ENCODE measurements at places on chromosomes 6 and 20. TPM values are rescaled to one million over a fixed set of nuclear protein-coding genes. Genes with fewer than 3 reads are reported as not detected.

Gene SLC39A7
- total RNA-seq: 58.3 TPM

Gene CFB
- 3.5 TPM for total RNA-seq

Gene SLC22A2
- not detected for total RNA-seq

Gene AURKA
- total RNA-seq: 110 TPM

Gene SYCP2L
- total RNA-seq: 0.14 TPM

Gene PRPH2
- 0.14 TPM for total RNA-seq

Gene CRIP3
- 0.82 TPM for total RNA-seq

Gene MAS1
- total RNA-seq: not detected

Gene MAP3K7
- 25.3 TPM for total RNA-seq

Gene BANF2
- not detected for total RNA-seq

Gene SLC17A1
- 0.29 TPM for total RNA-seq

Gene SMOC2
- total RNA-seq: not detected

Gene PTPRT
- total RNA-seq: not detected

Gene PLEKHG1
- 25.0 TPM for total RNA-seq

Gene SYCP2
- total RNA-seq: 11.9 TPM

Gene CCN6
- total RNA-seq: 0.25 TPM

Gene FAM83C
- total RNA-seq: not detected

GRCh38 chr6:166775180-166775922 is 148.3 kb upstream of the RPS6KA2 start:
- no peak overlapping the region for H3K4me3 ChIP-seq
- H3K27me3 ChIP-seq: peaks cover 18% of the 10 kb centered on the region
- no peak overlapping the region for H3K27ac ChIP-seq

- H3K27me3 ChIP-seq: peaks cover 20% of the 10 kb centered on the region
- peaks cover 13% of the 10 kb centered on the region for H3K4me1 ChIP-seq
- no peak for DNase-seq
- H3K27ac ChIP-seq: no peak overlapping the region
- no peak overlapping the region for H3K4me3 ChIP-seq
Measured at GRCh38 chr6:146891615-146892265, 293.0 kb downstream of the ADGB start.

- H3K27me3 ChIP-seq: peaks cover 45% of the 10 kb centered on the region
- H3K36me3 ChIP-seq: no peaks in the 10 kb centered on the region
- peak; percentile 10 for DNase-seq
- no peak overlapping the region for H3K27ac ChIP-seq
Measured at GRCh38 chr6:6057442-6058053, 50.8 kb upstream of the NRN1 start.

- no peak overlapping the region for H3K4me3 ChIP-seq
- no peak for DNase-seq
- H3K4me1 ChIP-seq: no peaks in the 10 kb centered on the region
- H3K36me3 ChIP-seq: no peaks in the 10 kb centered on the region
Measured at GRCh38 chr6:136335736-136336363, 46.2 kb upstream of the BCLAF1 start.

- no peaks in the 10 kb centered on the region for H3K36me3 ChIP-seq
- no peak overlapping the region for H3K27ac ChIP-seq
- DNase-seq: no peak
- H3K27me3 ChIP-seq: peaks cover 21% of the 10 kb centered on the region
- no peaks in the 10 kb centered on the region for H3K4me1 ChIP-seq
- H3K4me3 ChIP-seq: no peak overlapping the region
Measured at GRCh38 chr20:54195483-54196472, 12.1 kb upstream of the PFDN4 start.

DNA sequence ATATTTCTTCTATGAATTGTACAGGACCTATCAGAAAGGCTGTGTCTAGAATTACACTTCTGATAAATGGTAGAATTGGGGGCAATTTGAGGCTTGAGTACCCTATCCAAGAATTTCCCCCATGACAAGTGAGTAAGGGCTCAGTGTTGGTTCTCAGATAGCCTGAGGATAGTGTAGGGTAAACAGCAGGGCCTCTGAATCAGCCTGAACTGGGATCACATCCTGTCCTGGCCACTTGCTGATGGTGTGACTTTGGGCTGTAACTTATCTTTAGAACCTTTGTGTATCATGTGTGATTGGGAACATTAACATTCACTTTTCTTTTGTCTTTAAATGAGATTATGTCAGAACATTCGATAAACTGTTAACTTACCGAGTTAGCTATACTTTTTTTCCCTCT is 151.0 kb downstream of the CLIC5 start:
- H3K36me3 ChIP-seq: no peaks in the 10 kb centered on the region
- H3K27me3 ChIP-seq: peaks cover 27% of the 10 kb centered on the region
- H3K4me1 ChIP-seq: peaks cover 5% of the 10 kb centered on the region
- DNase-seq: no peak
- no peak overlapping the region for H3K27ac ChIP-seq

DNA sequence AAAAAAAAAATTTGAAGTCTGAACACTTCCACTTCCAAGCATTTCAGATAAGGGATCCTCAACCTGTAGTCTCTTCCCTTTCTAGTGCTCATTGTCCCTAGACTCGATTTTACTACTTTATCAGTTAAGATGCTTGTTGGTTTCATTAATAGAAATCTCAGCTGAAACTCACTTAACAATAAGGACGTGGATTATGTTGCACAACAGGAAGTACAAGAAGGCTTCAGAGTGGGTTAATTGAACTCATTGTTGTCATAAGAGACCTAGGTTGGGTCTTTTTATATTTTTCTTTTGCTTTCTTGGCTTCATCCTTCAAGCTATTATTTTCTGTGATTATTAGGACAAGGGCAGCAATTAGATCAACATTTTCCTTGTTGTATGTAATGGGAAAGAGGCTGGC is 175.2 kb downstream of the CDKAL1 start:
- peaks cover 57% of the 10 kb centered on the region for H3K4me1 ChIP-seq
- H3K4me3 ChIP-seq: no peak overlapping the region
- DNase-seq: no peak
- H3K36me3 ChIP-seq: no peaks in the 10 kb centered on the region

DNA sequence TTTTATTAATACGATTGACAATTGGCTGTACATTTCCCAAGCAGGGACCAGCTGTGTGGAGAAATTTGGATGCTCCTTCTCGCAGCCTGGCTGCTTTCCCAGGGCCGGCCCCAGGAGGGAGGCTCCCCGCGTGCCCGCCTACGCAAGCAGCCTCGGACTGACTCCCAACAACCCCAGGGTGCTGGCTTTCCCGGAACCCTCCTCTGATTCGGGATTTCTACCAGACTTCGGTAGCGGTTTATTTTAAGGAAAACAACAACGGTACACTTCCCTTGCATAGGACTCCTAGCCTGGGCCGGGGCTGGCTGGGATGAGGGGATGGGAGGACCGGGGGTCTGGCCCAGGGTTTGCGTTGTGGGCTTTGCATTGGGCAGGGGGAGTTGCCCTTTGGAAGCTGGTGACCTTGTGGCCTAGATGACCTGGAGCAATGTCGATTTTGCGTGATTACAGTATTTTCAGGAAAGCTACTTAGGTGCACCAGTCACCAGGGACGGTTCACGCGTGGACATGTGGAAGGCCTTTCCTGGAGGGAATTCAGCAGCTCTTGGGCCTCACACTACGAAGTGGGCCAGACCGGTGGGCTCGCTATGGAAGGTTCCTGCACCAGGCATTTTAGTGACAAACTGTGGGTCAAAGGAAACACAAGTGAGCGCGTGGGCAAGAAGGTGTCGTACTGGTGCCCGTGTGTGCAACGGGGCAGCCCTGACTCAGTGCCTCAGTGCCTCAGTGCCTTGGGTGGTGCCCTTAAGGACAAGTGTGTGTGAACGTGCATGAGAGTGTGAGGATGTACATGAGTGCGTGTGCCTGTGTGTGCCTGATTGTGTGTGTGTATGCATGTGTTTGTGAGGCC is 20.7 kb upstream of the PHACTR3 start:
- H3K4me3 ChIP-seq: no peak overlapping the region
- no peak for DNase-seq
- no peaks in the 10 kb centered on the region for H3K36me3 ChIP-seq
- H3K27me3 ChIP-seq: peaks cover 13% of the 10 kb centered on the region

DNA sequence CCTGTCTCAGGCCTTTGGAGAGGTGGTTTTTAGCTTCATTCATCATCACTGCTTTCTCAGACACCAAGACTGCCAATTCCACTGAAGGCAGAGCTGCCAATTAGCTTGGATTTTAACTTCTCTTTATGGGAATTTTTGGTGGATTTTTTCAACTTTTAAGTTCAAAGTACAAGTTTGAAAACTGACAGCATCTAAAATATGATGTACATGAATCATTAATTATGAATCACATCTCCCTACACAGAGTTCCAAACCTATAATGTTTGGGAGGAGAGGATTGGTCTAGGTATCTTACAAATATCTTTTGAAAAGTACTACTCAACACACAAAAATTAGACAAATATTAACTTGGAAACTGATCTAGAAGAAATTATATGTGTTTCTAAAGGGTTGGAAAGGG is 25.5 kb downstream of the CNKSR3 start:
- no peak overlapping the region for H3K27ac ChIP-seq
- H3K4me1 ChIP-seq: no peaks in the 10 kb centered on the region
- no peak for DNase-seq
- H3K36me3 ChIP-seq: no peaks in the 10 kb centered on the region
- H3K4me3 ChIP-seq: no peak overlapping the region

GRCh38 chr6:140572129-140572528 is 1197.7 kb upstream of the CITED2 start:
- no peak overlapping the region for H3K4me3 ChIP-seq
- H3K4me1 ChIP-seq: peaks cover 14% of the 10 kb centered on the region
- H3K36me3 ChIP-seq: no peaks in the 10 kb centered on the region
- H3K27me3 ChIP-seq: peaks cover 27% of the 10 kb centered on the region
- no peak overlapping the region for H3K27ac ChIP-seq
- no peak for DNase-seq

DNA sequence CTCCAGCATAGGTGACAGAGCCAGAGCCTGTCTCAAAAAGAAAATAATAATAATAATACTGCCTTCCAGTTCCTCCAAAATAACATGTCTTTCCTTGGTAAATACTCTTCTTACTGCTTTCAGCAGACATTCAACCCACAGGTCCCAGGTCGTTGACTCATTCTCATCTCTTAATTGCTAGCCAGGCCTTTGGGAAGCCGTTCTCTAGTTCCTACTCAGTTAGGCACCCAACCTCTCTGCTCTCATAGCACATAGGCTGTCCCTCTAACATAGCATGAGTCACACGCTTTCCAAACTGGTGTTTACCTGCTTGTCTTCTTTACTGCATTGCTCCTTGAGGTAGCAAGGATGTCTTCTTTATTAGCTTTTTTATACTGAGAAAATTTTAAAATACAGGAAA is 98.8 kb downstream of the LAMA2 start:
- H3K4me3 ChIP-seq: no peak overlapping the region
- no peaks in the 10 kb centered on the region for H3K27me3 ChIP-seq
- no peak for DNase-seq
- no peak overlapping the region for H3K27ac ChIP-seq

GRCh38 chr20:53594068-53595017 is 704 bp upstream of the ZNF217 start:
- H3K36me3 ChIP-seq: peaks cover 4% of the 10 kb centered on the region
- H3K4me1 ChIP-seq: peaks cover 64% of the 10 kb centered on the region
- no peaks in the 10 kb centered on the region for H3K27me3 ChIP-seq
- DNase-seq: peak; percentile 97
- peak overlapping the region; percentile 95 for H3K27ac ChIP-seq
- peak overlapping the region; percentile 90 for H3K4me3 ChIP-seq

GRCh38 chr6:155306958-155307357 is 7.3 kb downstream of the TFB1M start:
- H3K4me3 ChIP-seq: no peak overlapping the region

- no peak for DNase-seq
- H3K36me3 ChIP-seq: peaks cover 20% of the 10 kb centered on the region
- H3K4me1 ChIP-seq: peaks cover 61% of the 10 kb centered on the region
Measured at GRCh38 chr6:149129371-149130077, 188.0 kb upstream of the TAB2 start.

- no peak for DNase-seq
- no peaks in the 10 kb centered on the region for H3K4me1 ChIP-seq
- no peaks in the 10 kb centered on the region for H3K36me3 ChIP-seq
- H3K4me3 ChIP-seq: no peak overlapping the region
- peaks cover 8% of the 10 kb centered on the region for H3K27me3 ChIP-seq
Measured at GRCh38 chr20:54251096-54251495, 43.2 kb downstream of the PFDN4 start.

- peak overlapping the region; percentile 56 for H3K27ac ChIP-seq
- no peak overlapping the region for H3K4me3 ChIP-seq
- H3K27me3 ChIP-seq: no peaks in the 10 kb centered on the region
- peaks cover 35% of the 10 kb centered on the region for H3K4me1 ChIP-seq
- DNase-seq: no peak
- H3K36me3 ChIP-seq: peaks cover 13% of the 10 kb centered on the region
Measured at GRCh38 chr6:106281088-106281487, 44.5 kb downstream of the ATG5 start.

GRCh38 chr6:107936162-107936909 is 21.7 kb downstream of the SEC63 start:
- peaks cover 18% of the 10 kb centered on the region for H3K36me3 ChIP-seq
- H3K27ac ChIP-seq: peak overlapping the region; percentile 15
- no peaks in the 10 kb centered on the region for H3K27me3 ChIP-seq
- H3K4me3 ChIP-seq: no peak overlapping the region

- no peaks in the 10 kb centered on the region for H3K36me3 ChIP-seq
- H3K27ac ChIP-seq: peak overlapping the region; percentile 40
- H3K4me3 ChIP-seq: peak overlapping the region; percentile 53
- H3K27me3 ChIP-seq: no peaks in the 10 kb centered on the region
Measured at GRCh38 chr6:25008707-25009392, 73.1 kb upstream of the RIPOR2 start.

- DNase-seq: no peak
- H3K4me3 ChIP-seq: no peak overlapping the region
- H3K36me3 ChIP-seq: no peaks in the 10 kb centered on the region
- H3K27me3 ChIP-seq: peaks cover 21% of the 10 kb centered on the region
Measured at GRCh38 chr6:165774903-165775601, 112.0 kb upstream of the PDE10A start.
